Osteoblast (primary cell): ENCODE measurements at places on chromosomes 7 and 10. TPM values are rescaled to one million over a fixed set of nuclear protein-coding genes. Genes with fewer than 3 reads are reported as not detected.

The SNX13 gene
- 59.7 and 61.3 TPM in 2 replicates for total RNA-seq

The FAM131B gene
- 1.2 and 1.4 TPM in 2 replicates for total RNA-seq

The GIMAP4 gene
- total RNA-seq, result not detected in 2 replicates

The HOXA1 gene
- total RNA-seq, result 0.72 and 1.5 TPM in 2 replicates

The VENTX gene
- total RNA-seq, result not detected in 2 replicates

The CNPY1 gene
- total RNA-seq, result not detected in 2 replicates

The RGS10 gene
- 24.5 and 29.3 TPM in 2 replicates for total RNA-seq

The CHAT gene
- not detected in 2 replicates for total RNA-seq
